ELR (cell line): ENCODE measurements at places on chromosomes 11 and 22.

DNA sequence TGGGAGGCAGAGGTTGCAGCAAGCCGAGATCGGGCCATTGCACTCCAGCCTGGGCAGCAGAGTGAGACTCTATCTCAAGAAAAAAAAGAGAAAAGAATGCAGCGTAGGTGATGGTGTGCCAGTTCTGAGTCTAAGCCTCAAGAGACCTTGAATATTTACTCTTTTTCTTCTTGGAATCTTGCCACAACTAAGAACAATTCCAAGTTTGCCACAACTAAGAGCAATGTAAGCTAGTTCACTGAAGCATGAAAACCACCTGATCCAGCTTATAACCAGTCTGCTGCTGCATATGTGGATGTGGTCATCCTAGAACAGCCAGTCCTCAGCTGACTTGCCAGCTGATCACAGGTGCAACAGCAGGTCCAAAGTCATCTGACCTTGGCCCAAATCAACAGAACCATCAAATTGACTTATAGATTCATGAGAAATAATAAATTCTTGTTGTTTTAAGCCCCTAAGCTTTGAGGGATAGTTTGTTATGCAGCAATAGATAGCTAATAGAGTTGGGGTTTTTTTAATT is 25.4 kb upstream of the SEZ6L start:
- DNase-seq = no peak

DNA sequence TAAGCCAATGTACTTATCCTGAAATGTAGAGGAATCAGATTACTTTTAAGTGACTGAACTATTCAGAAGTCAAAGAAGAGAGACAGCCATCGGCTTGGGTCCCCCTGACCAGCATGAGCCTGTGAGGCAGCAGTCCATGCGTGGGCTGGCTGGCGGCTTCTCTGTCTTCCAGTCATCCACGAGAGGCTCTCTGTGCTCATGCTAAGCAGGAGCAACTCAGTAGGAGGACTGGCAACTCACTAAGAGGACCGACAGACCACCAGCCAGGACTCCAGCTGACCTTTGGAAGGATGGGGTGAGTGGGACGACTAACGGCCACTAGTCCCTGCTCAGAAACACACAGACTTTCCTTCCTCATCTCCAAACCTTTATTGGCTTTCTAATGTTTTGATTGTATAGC is 43.6 kb downstream of the ARFGAP3 start:
- no peak for DNase-seq

GRCh38 chr11:20443596-20443995 is 56.1 kb downstream of the PRMT3 start:
- peak; percentile 37 for DNase-seq

DNA sequence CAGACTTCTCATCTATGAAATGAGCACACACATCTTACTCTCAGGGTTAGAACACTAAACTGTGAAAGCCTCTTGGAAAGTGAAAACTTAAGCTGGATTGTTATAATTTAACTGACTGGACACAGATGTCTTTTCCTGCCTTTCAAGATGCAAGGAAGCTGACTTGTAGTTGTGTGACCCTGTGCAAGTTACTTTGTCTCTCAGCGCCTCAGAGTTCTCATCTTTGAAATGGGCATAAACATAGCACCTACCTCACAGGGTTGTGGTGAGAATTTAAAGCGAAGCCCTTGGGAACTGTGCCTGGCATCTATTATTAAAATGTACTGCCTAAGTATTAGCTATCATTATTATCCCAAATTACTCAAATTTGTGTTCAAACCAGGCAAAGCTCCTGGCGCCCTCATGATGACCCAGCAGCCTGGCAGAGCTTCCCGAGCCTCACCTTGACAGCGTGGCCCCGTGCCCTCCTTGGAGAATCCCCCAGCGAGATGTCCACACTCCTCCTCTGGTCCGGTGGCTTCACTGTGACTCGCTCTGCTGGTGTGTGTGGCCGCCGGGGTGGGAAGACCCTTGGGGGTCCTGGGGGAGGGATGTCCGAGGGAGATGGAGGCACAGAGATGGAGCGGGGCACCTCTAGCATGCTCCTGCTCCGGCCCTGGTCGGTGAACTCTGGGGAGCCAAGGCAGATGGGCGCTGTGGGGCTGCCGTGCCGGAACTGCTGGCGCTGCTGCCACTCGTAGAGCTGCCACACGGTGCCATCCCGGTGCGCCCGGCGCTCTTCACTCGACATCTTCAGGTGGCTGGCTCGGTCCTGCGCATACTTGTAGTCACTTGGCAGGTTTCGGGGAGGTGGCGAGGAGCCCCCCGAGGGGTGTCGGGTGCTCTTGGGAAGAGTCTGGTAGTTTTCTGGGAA is 78.2 kb downstream of the C11orf58 start:
- DNase-seq = no peak

DNA sequence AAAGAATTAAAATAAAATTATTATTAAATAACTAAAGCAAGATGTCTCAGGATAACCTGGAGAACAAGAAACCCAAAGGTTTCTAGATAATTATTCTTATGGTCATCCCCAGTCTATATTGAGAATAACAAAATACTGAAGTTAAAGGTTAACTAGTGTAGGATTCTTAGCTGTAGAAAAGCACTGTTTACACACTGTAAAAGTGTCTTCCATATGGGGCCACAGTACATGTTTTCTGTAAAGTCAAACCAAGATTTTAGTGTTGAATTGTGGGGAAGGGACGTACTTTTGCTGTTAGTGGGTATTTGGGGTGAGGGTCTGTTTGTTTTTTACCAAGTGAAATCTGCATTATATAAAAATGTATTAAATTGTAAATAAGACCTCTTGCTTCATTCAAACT is 47.5 kb upstream of the SOX6 start:
- DNase-seq = no peak
